MG63 (cell line): ENCODE measurements at places on chromosomes 1 and 21. TPM values are rescaled to one million over a fixed set of nuclear protein-coding genes. Genes with fewer than 3 reads are reported as not detected.

Gene DHDDS
- 28.8 and 37.8 TPM in 2 replicates for total RNA-seq

Gene ADORA1
- 0.94 and 1.5 TPM in 2 replicates for total RNA-seq

Gene C1orf21
- total RNA-seq = 51.5 and 52.5 TPM in 2 replicates

Gene DOP1B
- total RNA-seq = 1.6 and 4.7 TPM in 2 replicates

Gene CD34
- 0.53 TPM in 1 of 2 replicates, not detected in the other for total RNA-seq

Gene MPZL1
- total RNA-seq = 126 and 136 TPM in 2 replicates

GRCh38 chr1:17013491-17014320, 2.0 kb upstream of the ATP13A2 start:
- no peak for DNase-seq

DNA sequence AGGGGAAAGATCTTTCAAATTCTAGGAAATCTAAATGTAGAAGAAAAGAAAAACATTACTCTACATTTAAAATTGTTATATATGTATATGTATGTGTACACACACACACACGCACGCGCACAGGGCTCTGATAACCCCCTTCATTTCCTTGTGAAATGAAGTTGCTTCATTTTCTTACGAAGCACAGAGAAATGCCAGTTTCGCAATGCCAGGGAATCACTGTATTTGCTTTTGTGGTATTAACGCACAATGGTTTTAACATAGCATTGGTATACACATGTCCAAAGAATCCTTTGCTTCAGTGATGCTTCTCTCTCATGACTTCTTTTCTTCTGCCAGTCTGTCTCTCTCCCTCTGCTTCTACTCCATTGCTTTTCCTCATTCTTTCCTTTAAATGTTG, 8.4 kb upstream of the DDAH1 start:
- no peak for DNase-seq

- DNase-seq = no peak
Observed at GRCh38 chr21:33268393-33268736, 2.2 kb downstream of the IL10RB start.

GRCh38 chr1:55056632-55056992, 17.3 kb downstream of the PCSK9 start:
- DNase-seq = no peak

DNA sequence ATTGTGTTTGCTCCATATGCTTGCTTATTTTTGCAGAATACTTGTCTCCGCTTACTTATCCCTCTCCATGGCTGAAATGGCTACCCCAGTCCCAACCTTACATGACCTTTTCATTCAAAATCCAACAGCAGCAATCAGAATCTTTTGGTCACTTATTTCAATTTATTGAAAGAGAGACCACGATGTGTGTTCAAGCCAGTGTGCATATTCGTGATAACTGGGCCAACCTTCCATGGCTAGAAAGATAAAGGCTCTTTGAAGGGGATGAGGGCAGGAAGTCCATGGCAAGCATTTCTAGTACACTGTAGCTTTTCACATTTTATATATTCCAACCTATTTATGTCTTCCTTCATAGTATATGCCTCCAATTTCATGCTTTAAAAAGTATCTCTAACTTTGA, 23.1 kb downstream of the HSD11B1 start:
- DNase-seq = no peak

DNA sequence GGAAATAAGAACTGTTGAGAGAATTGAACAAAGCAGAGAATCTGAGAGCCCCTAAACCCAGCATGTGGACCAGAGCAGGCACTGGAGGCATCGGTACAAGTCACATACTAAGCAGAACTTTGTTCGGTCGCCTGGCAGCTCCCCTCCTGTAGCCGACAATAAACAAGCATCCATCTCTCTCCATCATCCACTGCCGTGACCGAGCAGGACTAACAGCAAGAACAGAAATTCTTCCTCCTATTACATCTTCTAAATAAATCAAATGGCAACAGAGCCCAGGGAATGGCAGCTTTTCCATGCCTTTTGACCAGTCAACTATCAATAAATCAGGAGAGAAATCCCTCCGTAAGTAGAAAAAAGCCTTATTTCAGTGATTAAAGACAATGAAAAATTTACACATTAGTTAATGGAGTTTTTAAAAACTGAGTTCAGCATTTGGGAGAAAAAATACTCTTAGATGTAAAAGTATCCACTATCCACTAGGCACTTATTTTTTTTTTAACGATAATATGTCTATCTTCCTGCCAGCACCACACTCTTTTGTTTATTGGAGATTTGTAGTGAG, 36.5 kb downstream of the PTPN14 start:
- DNase-seq = no peak

- DNase-seq = no peak
Observed at GRCh38 chr1:234837713-234838112, 227.7 kb upstream of the IRF2BP2 start.

GRCh38 chr1:160256396-160257046, 5.8 kb downstream of the DCAF8 start:
- DNase-seq = peak; percentile 44
